ENCODE measurements at places on chromosomes 6 and 20.
A peak's percentile ranks its signal among the peaks of the same experiment; 100 is the strongest.

DNA sequence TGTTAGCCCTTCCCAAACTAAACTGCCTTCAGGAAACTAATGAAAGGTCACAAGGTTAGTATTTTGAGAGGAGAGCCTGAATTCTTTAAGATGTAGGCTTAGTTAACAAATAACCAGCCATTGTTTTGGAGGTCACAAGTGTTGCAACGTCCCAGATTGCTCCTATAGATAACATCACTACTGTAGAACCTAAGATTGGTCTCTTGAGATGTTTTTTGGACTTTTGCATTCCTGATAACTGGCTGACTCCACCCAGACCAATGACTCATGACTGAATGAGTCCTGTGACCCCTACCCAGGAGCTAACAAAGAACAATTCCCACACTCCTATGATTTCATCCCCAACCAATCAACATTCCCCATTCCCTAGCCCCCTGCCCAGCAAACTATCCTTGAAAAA, 178.8 kb downstream of the SCP2D1 start:
- no peak for DNase-seq

- no peak for DNase-seq
Measured at GRCh38 chr6:135970750-135971149, 119.2 kb downstream of the PDE7B start.

GRCh38 chr6:143005816-143006215, 54.9 kb upstream of the AIG1 start:
- no peak for DNase-seq

DNA sequence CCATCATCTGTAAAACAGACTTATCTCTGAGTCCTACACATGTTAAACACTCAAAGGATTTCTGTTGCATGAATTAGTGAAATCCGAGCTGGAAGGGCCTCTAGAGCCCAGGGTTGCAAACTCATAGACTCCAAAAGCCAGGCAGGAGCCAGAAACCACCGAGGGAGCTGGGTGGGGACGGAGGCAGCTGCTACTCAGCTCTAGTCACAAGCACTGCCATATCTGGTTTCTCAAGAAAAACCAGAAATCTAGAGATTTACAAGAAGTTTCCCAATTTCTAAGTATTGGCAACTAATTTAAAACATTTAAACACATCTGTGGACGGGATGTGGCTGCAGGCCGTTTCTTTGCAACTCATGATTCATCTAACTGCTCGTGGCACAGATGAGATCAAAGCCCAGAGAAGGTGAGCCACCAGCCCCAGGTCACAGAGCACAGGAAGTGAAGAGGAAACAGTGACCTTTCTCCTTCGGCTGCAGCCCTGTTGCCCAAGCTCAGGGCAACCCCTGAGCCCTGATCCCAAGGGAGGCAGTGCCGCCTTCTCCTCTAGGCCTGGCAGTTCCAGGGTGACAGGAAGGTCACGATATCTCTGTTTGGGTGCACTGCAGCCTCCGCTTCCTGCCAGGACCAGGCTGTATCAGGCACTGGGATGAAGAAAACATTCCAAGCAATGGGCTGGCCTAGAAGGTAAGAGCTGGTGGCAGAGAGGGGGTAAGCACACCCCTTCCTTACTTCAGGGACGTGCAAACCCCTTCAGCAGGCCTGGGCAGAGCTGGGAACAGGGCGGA, 26.4 kb upstream of the PTGIS start:
- DNase-seq: peak; percentile 80

DNA sequence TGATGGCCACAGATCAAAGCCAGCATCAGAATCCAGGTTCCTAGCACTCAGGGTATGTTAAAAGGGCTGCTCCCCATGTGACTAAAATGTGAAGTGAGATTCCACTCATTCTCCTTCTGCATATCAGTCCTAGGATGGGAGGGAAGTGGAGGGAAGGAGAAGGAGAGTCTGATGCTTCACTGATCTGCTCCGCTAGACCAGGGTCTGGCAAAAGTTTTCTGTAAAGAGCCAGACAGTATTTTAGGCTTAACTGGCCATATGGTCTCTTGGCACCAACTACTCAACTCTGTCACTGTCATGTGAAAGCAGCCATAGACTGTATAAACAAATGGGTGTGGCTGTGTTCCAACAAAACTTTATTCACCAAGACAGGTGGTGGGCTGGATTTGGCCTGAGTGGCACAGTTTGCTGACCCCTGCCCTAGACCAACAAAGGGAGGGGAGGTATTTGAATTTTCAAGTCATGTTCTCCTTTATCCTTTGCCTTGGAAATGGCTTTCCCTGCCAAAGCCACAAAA, 22.6 kb downstream of the GHRH start:
- DNase-seq: no peak

- no peak for DNase-seq
Measured at GRCh38 chr6:130559166-130559565, 193.3 kb downstream of the TMEM200A start.

DNA sequence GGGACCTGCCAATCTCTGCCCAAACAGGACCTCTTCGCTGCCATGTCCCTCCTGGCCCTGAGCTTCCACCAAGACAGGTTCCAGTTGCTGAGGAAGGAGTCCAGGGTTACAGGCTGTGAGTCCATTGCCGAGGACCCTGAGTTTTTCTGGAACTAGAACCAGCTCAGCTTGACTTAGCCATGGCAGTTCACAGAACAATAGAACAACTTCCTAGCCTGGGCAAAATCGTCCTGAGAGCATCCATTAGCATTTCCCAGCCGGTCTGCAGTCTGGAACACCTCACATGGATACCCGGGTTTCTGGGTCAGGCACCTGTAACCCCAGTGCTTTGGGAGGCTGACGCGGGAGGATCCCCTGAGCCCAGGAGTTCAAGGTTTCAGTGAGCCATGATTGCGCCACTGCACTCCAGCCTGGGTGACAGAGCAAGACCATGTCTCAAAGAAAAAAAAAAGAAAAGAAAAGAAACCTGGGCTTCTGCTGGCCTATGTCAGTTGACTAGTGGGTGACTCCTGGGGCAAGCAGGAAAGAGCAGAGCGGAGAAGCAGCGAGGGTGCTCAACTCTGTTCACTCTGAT, 90.3 kb downstream of the TCP11 start:
- no peak for DNase-seq

- no peak for DNase-seq
Measured at GRCh38 chr6:152981989-152982903, 595 bp downstream of the FBXO5 start.

- DNase-seq: no peak
Measured at GRCh38 chr6:119938752-119939151, 589.2 kb upstream of the MAN1A1 start.

DNA sequence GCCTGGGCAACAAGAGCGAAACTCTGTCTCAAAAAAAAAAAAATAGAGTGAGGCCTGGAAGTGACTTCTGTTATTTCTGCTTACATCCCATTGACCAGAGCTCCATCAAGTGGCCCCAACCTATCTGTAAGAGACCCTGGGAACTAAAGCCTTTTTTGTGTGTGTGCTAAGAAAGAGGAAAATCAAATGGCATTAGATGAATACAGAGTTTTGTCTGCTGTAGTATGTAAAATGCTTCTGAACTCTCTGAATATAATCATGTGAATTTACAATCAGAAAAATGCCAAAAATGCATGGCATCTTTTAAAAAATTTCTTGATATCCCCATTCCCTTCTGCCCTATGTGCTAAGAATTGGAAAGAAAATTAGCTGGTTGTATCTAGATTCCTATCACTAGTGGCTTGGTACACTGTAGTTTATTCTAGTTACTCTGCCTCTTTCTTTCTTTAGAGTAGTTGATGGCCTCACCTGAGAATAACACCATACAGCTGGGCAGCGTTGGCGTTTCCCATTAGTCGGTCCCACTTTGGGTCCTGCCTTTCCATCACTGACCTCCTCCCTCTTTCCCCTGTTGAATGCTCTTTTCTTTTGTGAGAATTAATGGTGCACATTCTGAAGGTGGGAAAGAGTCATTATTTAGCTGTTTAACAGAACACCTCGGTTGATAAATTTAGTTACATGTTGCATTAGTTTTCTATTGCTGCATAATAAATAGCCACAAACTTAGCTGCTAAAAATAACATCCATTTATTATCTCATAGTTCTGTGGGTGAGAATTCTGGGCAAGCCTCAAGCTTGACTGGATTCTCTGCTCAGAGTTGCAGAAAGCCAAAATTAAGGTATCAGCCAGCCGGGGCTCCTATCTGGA, 38.2 kb downstream of the SAMD5 start:
- DNase-seq: no peak

- no peak for DNase-seq
Measured at GRCh38 chr20:3543901-3544507, 73.2 kb downstream of the ATRN start.

DNA sequence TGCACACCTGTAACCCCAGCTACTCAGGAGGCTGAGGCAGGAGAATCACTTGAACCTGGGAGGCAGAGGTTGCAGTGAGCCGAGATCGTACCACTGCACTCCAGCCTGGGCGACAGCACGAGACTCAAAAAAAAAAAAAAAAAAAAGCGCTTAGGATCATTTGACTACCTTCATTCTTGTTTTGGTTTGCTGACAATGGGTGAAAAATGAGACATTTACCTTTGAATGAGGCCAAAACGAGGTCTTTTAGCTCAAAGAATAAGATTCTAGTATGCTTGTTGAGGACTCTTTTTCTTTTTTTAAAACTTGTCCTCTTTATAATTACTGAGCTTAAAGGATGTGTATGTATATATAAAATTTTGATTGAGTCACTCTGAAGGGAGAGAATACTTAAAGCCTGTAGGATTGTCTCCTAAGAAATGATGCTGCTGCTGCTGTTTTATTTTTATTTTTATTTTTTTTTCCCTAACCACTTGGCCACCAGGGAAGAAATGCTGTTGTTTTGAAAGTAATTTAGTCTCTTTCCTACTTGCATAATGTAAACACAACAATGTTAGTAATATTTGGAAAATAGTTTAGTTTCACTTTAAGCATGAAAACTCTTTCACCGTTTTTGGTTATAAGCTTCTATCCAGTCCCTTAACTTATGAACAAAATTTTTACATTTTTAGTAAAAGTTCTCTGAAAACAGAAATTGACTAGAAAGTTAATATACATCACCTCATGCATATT, 7.9 kb downstream of the UBR2 start:
- no peak for DNase-seq

- no peak for DNase-seq
Measured at GRCh38 chr6:12570461-12571030, 146.0 kb upstream of the PHACTR1 start.

- no peak for DNase-seq
Measured at GRCh38 chr20:20362774-20363433, 5.0 kb upstream of the INSM1 start.

GRCh38 chr6:57257911-57258541, 35.9 kb upstream of the RAB23 start:
- DNase-seq: no peak

DNA sequence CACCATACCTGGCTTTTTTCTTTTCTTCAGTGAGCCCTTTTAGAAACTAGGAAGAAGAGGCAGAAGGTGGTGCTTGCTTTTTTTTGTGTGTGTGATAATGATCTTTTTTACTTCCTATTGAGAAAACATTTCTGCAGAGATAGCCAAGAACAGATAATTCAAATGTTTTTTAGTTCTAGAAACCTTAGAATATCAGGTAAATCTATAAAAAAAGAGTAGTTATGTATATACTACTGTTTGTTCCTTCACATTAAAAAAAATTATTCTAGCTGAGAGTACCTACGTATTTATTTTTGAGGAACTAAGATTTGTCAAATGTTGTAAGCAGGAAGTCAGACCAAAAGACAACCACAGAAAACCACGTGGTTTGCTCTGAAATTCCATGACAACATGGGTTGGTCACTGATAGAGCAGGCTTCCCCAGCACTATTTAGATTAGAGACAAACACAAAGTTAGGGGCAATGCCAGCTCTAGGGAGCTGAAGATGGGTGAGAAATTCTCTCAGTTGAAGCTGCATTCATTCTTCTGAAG, 12.8 kb downstream of the STK4 start:
- DNase-seq: peak; percentile 67
